ENCODE measurements at places on chromosomes 5 and 9.

- DNase-seq: no peak
Observed at GRCh38 chr9:135165756-135166519, 78.5 kb downstream of the OLFM1 start.

DNA sequence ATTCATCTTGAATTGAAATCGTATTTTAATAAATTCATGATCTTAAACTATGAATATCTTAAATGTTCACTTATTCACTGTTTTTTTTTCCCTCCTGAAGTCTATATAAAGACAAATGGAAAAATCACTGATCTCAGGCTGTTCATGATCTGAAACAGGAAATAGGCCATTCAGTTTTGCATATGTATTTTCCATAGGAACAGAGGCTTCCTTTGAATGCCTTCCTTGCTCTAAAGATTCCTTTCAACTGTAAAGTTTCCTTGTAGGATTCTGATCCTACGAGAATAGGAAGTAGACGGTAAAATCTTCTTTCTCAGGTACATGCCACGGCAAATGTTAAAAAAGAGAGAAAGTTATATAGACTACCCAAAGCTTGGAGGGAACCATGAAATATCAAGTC, 194.4 kb upstream of the PPP1R2B start:
- DNase-seq: no peak

DNA sequence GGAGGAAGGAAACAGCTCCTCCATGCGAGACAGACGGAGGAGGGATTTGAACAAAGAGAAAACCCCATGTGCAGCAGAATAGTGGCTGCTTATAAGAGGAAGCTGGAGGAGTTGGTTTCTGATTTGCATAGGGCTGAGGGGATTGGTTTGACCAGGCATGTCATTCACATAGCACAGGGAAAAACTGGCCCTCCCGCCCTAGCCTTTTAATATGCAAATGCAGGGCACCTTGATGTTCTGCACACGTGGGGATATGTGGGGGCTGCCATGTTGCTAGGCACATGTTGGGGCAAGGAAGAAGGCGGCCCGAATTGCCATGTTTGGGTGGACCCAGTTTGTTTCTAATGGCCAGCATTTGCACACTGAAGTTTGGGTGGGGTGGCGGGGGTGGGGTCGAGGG, 42.2 kb downstream of the OSMR start:
- no peak for DNase-seq

GRCh38 chr5:137760719-137761516, 6.8 kb upstream of the HNRNPA0 start:
- DNase-seq: no peak

- no peak for DNase-seq
Observed at GRCh38 chr9:81825846-81826516, 102.2 kb upstream of the SPATA31D4 start.

GRCh38 chr9:133850161-133850560, 112.0 kb upstream of the SARDH start:
- DNase-seq: no peak

- DNase-seq: no peak
Observed at GRCh38 chr5:74028976-74029375, 403.0 kb downstream of the ARHGEF28 start.

- DNase-seq: no peak
Observed at GRCh38 chr9:35660966-35661415, 2.9 kb downstream of the CCDC107 start.

DNA sequence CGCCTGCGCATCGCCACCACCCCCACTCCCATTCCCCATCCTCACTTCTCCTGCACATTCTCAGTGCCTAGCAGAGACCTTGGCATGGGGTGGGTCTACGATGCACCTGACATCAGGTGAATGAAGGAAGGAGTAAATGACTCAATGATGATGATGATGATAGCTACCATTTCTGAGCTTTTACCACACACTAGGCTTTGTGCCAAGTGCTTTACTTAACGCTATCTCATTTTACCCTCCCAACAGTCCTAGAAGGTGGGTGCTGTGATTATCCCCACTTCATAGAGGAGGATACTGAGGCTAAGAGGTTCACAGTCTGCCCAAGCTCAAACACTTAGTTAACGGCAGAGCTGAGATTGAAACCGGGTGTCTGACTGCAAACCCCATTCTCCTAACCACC, 27.1 kb downstream of the CAMK2A start:
- DNase-seq: no peak

- DNase-seq: no peak
Observed at GRCh38 chr5:137155261-137156000, 343.7 kb downstream of the SPOCK1 start.

- DNase-seq: peak; percentile 36
Observed at GRCh38 chr9:109401169-109401989, 80.5 kb upstream of the EPB41L4B start.

- no peak for DNase-seq
Observed at GRCh38 chr5:167644619-167645018, 646.8 kb upstream of the WWC1 start.

- DNase-seq: no peak
Observed at GRCh38 chr5:14187660-14188059, 44.5 kb downstream of the TRIO start.

GRCh38 chr5:97095318-97095732, 47.1 kb downstream of the LIX1 start:
- no peak for DNase-seq

- DNase-seq: no peak
Observed at GRCh38 chr9:125330587-125330986, 69.0 kb downstream of the GAPVD1 start.

GRCh38 chr5:154757814-154758406, 2.7 kb downstream of the LARP1 start:
- peak; percentile 60 for DNase-seq

GRCh38 chr5:14357851-14358250, 214.7 kb downstream of the TRIO start:
- no peak for DNase-seq

DNA sequence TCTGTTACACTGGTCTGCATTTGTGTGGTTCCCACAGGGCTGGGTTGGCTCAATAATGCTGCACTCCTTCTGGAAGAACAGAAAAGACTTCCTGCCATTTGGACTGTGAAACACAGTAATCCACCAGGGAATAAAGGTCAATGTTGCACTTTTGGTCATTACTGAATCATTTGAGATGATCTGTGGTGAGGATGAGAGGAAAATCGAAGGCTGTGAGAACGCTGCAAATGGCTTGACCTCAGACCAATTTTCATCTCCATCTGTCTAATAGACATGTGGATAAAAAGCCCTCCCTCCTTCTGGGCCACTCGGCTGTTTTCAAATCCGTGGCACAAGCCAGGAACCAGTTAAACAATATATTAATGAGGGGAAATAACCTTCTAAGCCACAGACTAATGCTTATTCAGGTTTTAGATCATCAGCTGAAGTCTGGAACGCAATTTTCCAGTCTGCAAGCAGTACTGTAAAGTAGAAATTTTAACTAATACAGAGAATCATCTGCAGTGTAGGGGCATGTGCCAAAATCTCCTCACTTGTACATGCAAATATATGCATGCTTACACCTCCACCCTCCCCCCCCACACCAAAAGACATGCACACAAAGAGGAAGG, 20.2 kb downstream of the TLE1 start:
- DNase-seq: no peak

DNA sequence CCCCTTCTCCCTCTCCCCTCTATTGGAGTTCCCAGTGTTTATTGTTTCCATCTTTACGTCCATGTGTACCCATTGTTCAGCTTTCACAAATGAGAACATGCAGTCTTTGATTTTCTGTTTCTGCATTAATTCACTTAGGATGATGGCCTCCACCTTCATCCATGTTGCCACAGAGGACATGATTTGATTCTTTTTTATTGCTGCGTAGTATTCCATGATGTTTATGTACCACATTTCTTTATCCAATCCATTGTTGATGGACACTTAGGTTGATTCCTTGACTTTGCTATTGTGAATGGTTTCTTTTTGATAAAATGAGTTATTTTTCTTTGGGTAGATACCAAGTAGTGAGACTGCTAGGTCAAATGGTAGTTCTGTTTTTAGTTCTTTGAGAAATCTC, 88.9 kb downstream of the NDUFS4 start:
- no peak for DNase-seq

- no peak for DNase-seq
Observed at GRCh38 chr5:153043886-153044285, 446.6 kb upstream of the GRIA1 start.

GRCh38 chr9:69131682-69132081, 42.4 kb upstream of the TJP2 start:
- no peak for DNase-seq

- no peak for DNase-seq
Observed at GRCh38 chr5:39076101-39076756, 2.0 kb upstream of the RICTOR start.

DNA sequence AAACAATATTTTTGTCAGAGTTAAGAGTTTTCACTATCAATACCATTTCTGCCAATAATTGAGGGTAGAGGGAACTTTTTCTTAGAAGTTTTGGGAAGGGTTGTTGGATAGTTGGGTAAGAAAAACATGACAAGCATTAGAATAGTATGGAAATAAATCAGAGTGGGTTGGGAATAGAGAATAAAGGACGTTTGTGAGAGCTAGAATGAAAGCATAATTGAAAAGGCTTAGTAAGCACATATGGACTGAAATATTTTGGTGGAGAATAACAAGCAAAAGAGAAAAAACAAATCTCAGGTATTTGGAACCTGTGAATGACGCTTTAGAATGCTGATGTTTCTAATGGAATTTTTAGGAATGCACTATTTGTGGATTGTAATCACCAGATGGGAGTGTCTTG, 262.9 kb upstream of the EDIL3 start:
- no peak for DNase-seq

DNA sequence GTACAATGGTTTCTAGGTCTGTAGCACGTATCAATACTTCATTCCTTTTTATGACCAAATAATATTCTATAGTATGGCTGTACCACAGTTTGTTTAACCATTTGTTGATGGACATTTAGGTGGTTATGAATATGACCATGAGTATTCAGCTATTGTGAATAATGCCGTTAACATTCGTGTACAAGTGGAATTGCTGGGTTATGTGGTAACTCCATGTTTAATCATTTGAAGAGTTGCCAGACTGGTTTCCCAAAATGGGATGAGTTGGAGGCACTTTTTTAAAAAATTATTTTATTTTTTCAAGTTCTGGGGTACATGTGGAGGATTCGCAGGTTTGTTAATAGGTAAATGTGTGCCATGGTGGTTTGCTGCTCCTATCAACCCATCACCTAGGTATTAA, 4.6 kb downstream of the SNX2 start:
- no peak for DNase-seq

- DNase-seq: no peak
Observed at GRCh38 chr5:167843881-167844572, 447.4 kb upstream of the WWC1 start.

DNA sequence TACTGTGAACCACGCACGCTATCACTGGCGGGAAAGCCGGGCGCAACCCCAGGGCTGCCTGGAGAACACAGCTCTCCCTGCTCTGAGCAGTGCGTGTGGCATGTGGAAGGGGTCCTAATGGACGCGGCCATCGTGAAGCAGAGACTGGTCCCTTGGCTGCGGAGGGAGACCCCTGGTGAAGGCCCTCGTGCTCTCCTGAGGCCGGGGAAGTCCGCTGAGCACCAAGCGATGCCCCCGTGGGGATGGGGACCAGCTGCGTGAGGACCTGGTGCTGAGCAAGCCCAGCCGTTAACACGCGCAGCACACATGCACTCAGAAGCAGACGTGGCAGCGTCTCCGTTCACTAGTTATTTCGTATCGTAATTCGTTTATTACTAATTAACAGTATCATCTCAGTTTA, 24.4 kb downstream of the SLC12A7 start:
- DNase-seq: no peak

DNA sequence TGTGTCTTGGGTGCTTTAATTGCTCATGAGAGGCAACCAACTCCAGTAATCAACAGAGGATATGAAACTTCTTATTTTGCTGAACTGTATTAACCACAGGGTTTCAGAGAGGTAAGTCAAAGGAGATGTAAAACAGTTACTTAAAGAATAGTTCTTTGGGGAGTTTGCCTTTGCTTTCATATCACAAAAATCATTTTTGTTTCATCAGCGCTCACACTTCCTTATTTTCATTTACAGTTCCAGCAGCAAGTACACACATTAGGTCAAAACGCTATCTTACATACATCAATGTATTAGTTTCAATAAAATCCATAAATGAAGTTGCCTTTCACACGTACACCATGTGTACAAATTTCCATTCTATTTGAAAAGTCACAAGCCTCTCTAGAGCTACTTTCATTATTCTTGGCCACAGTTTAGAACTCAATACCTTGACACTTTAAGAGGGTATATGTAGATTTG, 50.1 kb downstream of the ST8SIA4 start:
- no peak for DNase-seq

DNA sequence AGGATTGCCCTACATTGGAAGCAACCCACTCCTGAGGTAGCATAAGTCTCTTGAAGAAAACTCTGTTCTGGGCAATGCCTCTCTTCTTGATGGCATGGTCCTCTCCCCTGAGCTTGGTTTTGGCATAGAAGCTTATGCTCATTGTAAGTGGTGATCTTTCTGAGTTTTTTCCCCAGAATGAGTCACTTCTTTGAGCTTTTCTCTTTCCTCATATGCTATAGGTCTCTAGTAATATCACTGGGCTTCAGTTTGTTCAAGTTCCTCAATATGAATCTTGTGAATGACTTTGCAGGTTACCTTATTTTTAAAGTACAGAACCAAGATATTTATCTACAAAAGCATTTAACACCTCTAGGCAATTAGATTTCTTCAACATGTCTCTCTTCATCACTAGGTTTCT, 76.5 kb upstream of the ATG10 start:
- DNase-seq: no peak

GRCh38 chr5:92222449-92222848, 839.3 kb upstream of the ARRDC3 start:
- DNase-seq: no peak

GRCh38 chr5:139635606-139636206, 12.4 kb upstream of the CXXC5 start:
- DNase-seq: peak; percentile 64

DNA sequence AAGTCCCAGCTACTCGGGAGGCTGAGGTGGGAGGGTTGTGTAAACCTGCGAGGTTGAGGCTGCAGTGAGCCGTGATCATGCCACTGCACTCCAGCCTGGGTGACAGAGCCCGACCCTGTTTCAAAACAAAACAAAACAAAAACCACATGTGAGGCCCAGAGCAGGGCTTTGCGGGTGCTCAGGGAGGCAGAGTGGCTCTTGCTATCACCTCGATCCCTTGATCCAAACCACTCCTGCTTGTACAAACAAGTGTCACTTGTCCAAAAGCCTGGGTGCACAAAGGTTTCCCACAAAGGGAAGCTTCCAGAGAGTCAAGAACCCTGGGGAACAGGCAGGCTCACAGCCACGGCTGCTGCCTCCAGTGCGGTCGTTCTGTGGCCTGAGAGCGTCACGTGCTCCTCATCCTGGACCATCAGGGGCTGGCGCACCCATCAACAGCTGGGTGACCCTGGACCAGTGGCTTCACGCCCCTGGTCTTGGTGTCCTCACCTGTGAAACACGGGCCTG, 162.7 kb downstream of the C9orf50 start:
- no peak for DNase-seq
